ENCODE measurements at places on chromosomes 5 and 9. TPM values are rescaled to one million over a fixed set of nuclear protein-coding genes. Genes with fewer than 3 reads are reported as not detected.

GRCh38 chr5:132419502-132420468, 50.3 kb downstream of the SLC22A5 start:
- DNase-seq, result peak; percentile 67

GRCh38 chr9:137650779-137651178, 32.0 kb downstream of the EHMT1 start:
- DNase-seq, result no peak

DNA sequence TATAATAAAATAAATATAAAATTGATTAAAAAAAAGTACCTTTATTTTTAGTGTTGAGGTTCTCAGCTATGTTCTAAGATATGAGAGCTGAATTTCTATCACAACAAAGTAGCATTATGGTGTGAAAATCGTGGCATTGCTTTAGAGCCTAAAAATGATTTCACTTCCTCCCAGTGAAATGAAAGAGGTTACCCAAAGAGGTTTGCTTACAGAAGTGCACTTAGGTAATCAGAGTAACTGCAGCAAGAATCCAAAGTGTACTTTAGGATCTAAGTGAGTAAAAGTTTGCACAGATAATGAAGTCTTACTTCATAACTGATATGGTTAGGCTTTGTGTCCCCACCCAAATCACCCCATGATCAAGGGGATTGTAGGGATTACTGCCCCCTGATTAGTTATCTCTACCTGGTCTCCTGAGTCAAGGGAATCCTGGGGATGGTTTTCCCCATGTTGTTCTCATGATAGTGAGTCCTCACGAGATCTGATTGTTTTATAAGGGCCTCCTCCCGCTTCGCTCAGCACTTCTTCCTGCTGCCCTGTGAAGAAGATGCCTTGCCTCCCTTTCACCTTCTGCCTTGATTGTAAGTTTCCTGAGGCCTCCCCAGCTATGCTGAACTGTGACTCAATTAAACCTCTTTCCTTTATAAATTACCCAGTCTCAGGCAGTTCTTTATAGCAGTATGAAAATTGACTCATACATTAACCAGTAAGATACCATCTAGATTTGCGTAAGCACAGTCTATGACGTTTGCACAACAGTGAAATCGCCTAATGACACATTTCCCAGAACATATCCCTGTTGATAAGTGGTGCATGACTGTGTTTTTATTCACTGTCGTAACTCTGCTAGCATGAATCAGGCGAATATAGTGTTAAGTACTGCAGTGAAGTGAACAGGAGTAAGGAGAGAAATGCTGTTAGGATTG, 40.3 kb upstream of the LRRC70 start:
- peak; percentile 24 for DNase-seq

Gene PCDHAC1
- polyA plus RNA-seq, result 0.07 TPM

- no peak for DNase-seq
These were observed 17.4 kb downstream of the GFI1B start for GRCh38 chr9:132995879-132996278.

- no peak for DNase-seq
These were observed 64.4 kb upstream of the CACNA1B start for GRCh38 chr9:137813167-137813566.

Gene LCN1
- not detected for polyA plus RNA-seq

DNA sequence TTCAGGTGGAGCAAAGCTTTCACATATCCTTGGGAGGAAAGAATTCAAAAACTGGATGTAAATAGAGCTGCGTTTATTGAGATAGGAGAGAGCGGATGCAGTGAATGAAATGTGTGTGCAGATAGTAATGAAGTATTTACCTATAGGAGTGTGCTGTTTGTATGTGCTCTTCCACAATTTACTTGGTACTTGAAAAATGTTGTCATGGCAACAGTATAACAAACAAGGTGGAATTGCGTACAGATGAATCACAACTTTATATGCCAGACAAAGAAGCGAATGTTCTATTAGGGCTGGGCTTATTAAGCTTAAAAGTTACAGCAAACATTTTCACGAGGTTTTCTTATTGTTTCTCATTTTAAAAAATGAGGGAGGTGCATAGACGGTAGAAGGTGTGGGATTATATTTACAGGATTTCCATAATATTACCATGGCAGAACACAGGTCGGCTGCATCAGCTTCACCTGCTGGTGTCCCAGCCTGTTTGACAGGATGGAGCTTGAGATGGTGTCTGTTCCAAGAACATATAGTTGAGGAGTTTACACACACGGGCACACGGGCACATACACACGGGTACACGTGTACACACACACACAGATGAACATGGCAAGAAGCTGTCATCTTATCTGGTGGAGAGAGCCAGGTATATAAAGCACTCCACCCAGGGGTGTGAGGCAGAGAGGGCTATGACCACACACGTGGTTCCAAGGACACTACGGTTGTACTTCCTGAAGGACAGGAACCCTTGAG, 155.7 kb downstream of the RMI1 start:
- no peak for DNase-seq

GRCh38 chr5:143525176-143525575, 121.7 kb upstream of the NR3C1 start:
- DNase-seq, result no peak

Gene CDH18
- 7.7 TPM for polyA plus RNA-seq

GRCh38 chr5:71778678-71779276, 59.7 kb downstream of the CARTPT start:
- peak; percentile 24 for DNase-seq

DNA sequence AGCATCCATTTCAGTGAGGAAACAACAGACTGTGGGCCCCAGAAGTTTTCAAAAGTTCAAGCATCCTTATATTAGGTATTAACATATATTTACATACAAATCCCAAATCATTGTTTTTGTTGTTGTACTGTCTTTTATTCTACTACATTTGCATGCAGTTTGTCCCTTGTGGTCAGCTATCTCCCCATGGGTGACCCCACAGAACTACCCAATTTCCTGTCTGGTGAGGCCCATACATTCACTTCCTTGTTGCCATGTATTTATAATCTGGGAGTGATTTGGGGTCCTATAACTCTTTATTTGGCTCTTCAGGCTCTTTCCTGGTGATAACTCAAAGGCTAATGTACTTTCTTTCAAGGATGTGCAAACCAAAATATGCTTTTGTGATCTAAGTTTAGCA, 3.3 kb upstream of the CD180 start:
- DNase-seq, result no peak

- DNase-seq, result no peak
These were observed 103.6 kb upstream of the SAP30L start for GRCh38 chr5:154342211-154342610.

DNA sequence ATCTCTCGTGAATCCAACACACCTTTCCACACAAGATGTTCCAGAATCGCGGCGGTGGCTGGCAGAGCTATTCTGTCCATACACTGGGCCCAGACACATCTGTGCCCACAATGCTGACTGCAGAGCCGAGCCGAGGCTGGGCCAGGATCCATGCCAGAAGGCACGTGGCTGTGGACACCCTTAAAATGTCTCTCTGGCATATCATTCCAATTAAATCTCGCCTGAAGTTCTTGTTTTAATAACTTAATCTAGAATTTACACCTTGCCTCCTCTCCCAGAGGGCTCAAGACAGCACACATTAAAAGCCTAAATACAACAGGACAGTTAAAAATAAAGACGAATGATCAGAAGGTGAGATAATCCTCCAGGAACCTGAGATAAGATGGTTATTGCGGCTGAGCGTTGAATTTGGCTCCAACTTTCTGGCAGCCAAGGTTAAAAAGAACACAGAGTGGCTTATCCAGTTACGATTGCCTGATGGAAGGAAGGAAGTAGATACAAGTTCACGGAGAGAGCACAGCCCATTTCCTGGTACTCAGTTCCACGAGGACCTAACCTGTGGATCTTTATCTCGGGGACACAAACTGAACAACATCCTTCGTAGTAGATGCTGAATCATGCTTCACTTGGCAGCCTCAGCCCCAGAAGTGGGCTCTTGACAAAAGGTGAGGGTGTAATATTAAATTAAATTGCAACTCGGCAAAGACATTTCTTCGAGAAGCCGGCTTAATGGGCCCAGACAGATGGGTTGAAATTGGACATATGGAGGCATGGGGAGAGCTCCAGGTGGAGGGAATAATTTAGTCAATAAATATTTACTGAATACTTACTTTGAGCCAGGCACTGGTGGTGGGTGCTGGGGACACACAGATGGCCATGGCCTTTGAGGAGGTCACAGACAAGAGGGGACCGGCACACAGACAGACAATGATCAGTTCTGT, 86.0 kb upstream of the TBC1D2 start:
- DNase-seq, result no peak

- DNase-seq, result no peak
These were observed 55.2 kb downstream of the NSD1 start for GRCh38 chr5:177188775-177189174.

DNA sequence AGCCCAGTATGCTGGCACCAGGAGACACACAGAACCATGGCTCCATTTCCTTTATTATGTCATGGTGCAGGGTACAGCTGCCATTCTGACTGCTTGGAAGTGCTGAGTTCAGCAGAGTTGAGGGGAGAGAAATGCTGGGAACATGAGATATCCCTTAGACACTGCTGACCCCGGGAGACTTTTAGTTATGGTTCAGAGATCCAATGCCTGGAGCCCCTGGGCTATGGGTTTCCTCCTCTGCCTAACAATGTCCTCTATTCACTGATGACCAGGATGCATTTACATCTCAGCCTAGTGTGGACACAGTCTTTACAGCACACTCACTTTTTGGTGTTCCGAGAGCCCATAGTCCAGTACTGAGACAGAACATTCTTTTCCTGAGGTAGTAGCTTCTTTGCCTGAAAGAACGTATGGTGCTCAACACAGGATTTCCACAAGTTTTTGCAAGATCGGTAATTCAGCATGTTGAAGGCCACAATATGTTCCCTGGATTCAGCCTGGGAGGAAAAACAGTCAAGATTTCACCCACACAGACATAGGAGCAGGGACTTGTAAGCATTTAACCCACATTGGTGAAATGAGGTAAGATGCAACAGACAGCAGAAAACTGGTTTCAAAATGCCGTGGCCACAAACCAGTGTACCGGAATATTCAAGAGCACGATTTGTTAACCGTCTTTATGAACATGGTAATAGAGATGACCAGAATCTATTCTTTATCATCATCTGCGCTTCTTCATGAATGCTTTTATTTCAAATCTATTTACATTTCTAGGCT, 71.3 kb downstream of the PTPN3 start:
- DNase-seq, result no peak

DNA sequence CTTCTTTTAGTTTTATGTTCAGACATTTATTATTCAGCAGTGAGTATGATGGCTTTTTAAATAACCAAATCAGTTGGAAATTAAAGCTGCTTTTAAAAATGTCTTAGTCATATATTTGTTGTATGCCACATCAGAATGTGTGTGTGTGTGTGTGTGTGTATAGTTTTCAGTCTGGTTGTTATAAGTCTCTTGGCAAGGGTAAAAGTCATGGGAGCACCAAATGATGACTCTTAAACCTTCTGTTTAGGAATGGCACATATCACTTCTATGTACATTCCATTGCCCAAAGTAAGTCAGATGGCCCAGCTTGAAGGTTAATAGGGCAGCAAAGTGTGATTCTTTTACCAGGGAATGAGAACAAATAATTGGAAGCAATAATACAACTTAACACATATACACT, 135.9 kb downstream of the RNF180 start:
- DNase-seq, result no peak

GRCh38 chr9:133861692-133862091, 123.5 kb upstream of the SARDH start:
- no peak for DNase-seq

GRCh38 chr9:33780276-33780675, 15.1 kb upstream of the PRSS3 start:
- no peak for DNase-seq

DNA sequence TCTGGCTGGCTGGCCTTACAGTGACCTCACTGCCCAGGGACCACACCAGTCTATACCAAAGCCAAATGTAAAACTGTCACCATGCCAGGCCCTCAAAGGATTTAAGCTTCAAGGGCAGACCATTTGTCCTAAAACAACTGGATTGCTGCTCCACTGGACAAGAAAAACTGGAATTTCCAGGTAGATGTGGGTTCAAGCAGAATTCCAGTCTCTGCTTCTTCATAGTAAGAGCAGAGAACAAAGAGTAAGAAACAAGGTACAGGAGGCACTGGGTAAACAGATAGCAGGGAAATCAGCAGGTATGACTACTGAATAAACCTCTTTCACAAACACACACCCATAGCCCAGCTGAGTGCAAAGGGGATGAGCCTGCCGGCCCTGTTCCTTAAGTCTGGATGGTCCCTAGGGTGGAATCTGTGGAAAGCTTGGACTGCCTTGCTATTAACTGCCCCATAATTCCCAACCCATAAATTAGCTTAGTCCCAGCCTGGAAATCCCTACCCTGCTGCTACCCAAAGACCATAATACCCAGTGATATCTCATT, 5.5 kb downstream of the B4GALT1 start:
- no peak for DNase-seq

Gene PRR16
- polyA plus RNA-seq, result 25.0 TPM

- no peak for DNase-seq
These were observed 37.2 kb downstream of the MARVELD2 start for GRCh38 chr5:69451941-69452647.

- DNase-seq, result peak; percentile 50
These were observed 1.3 kb downstream of the SEMA6A start for GRCh38 chr5:116573279-116573701.
